ENCODE measurements at places on chromosomes 11 and 22.

GRCh38 chr22:35688913-35689675 is 28.6 kb upstream of the APOL5 start:
- DNase-seq: no peak

- no peak for DNase-seq
Measured at GRCh38 chr22:38837414-38837928, 6.4 kb downstream of the NPTXR start.

- no peak for DNase-seq
Measured at GRCh38 chr11:40287916-40288803, 1171.3 kb downstream of the LRRC4C start.

DNA sequence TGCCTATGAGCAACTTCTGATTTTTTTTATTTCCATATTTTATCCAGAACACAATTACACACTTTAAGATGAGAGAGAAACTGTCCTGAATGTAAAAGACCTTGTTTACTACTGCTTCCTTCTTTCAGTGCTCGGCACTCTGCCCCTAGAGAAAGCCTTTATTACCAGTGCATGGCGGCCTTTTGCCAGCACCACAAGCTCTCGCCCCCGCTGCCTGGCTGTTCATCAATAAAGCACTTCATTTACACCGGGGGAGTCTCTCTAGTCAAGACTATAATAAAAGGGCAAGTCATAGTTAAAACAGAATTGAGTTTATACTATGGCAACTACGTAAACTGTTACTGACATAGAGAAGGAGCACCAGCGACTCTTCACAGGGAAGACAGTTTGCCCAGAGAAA is 259.5 kb downstream of the CADM1 start:
- no peak for DNase-seq

DNA sequence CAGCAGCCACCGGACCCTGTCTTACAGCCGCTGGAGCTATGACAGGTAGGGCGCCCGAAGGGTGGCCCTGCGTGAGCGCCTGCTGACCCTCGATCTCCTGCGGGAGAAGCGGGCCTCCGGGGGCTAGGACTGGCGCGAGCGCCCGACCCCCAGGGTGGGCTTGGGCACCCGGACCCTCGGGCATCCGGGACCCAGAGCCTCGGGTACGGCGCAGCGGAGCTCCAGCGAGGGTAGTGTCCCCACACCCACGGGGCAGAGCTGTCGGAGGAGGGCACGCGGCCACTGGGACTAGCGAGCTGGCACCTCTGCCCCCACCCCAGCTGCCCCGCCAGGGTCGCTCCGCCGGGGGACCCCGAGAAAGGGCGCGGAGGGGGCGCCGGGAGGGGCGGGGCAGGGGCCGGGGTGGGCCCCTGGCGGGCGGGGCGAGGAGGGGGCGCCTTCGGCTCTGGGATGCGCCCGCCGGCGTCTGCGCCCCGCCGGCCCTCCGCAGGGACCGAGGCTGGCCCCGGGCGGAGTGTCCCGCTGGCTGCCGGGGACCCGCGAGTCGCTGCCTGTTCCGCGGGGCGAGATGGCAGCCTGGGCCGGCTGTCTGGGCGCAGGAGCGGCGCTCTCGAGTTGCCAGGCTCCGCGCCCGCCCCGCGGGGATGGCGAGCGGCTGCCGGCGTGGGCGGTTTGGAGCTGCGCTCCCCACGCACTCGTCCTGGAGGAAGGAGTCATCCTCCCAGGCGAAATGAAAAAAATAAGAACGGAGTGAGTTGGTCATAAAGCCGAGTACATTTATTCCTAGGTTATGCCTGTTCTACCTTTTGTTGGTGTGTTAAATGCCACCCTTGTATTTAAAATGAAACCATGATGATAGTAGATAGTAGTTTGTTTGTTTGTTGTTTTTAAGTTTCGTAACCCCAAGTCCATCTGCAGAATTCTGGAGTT is 32.4 kb downstream of the EIF3F start:
- no peak for DNase-seq

- DNase-seq: no peak
Measured at GRCh38 chr22:47634347-47634746, 871.9 kb downstream of the TBC1D22A start.

DNA sequence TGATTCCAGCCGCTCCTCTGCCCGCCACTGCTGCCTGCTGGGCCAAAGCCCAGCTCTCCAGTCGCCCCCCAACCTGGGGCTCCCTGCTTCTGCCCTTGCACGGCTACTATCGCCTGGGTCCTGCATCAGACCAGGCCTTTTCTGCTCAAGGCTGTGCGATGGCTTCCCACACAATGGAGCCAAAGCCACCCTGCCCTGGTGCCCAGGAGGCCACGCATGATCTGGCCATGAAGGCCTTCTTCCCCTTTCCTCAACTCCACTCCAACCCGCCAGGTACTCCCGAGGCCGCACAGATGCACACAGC is 45.8 kb downstream of the SGSM3 start:
- no peak for DNase-seq

- no peak for DNase-seq
Measured at GRCh38 chr22:50674606-50675552, 2.3 kb downstream of the SHANK3 start.

DNA sequence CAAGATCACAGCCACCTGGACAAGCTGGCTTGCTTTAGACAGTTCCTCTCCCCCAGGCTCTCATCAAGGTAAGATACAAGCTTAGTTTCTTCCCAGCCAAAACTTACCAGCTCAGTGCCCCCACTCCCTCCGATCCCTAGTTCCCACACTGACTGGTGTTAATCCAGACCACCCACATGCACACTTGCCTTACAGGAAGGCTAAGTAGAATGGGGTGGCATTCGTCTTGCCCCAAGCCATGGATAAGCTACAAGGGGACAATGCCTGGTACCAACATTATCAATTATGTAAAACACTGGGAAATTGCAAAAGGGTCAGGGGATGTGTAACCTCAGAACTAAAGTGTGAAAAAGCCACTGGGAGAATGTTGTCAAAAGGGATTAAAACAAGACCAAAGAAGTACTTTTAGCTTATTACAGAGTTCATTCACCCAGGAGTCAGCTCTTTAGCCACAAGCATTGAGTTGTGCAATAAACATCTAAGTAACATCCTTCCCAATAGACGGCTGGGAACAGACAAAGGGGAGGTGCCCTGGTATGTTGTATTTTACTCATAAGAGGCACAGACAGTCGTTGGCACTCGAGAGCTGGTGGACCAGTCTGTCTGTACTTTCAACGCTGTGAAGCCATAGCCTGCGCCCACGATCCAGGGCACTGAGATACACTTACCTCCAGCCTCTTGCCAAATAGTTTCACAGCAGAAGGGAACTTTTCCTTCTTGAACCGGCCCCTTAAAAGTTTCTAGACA is 1.1 kb downstream of the DHCR7 start:
- no peak for DNase-seq

DNA sequence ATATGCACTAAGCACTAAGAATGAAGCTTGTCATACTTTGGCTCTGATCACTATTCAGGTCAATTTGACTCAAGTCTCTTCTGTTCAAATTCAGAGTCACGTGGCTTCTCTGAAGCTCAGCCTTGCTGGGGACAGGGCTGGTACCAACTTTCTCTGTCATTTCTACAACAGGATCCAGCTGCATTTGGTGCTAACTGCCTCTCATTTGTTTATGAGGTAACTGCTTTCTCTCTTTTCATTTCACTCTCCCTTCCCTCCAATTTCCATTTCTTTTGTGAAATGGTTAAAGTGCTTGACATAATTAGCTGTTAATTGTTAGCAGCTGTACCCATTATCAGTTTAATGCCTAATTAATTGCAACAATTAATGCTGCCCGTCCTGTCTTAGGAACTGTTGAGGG is 259.7 kb upstream of the PLET1 start:
- no peak for DNase-seq

- DNase-seq: no peak
Measured at GRCh38 chr11:119153049-119153818, 4.4 kb downstream of the ABCG4 start.

GRCh38 chr22:48112687-48113521 is 1350.5 kb downstream of the TBC1D22A start:
- no peak for DNase-seq

DNA sequence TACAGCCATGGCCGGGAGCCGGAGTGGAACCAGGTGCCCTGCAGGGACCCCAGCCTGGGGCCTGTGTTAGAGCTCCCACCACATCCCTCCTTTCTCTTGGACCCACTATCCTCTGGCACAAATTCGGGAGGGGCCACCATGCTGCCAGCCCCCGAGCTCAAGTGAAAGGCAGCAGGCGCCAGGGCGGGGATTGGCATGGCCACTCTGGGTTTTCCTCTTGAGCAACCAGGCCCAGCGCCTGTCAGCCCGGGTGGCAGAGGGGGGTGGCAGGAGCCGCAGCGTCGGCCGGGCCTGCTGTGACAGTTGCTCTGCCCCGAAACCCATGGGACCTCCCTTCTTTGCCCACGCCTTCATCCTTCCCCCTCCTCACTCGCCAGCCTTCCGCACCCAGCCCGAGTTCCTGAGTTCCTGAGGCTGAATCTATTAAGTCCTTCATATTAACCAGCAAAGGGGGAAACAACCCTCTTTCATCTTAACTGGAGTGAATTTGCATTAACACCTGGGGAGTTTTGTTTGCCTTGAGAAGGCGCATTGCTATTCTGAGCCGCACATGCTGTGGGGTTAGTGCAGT is 16.8 kb upstream of the CABP7 start:
- no peak for DNase-seq

- no peak for DNase-seq
Measured at GRCh38 chr22:35546886-35547285, 6.3 kb downstream of the RASD2 start.

Data from esophagus squamous epithelium (tissue), 5 donors.